Activated T-cell treated with anti-CD3 and anti-CD28 coated beads, Interleukin-2, amount 50 U/mL, for 1 hour (primary cell): ENCODE measurements at places on chromosomes 11 and 22.

DNA sequence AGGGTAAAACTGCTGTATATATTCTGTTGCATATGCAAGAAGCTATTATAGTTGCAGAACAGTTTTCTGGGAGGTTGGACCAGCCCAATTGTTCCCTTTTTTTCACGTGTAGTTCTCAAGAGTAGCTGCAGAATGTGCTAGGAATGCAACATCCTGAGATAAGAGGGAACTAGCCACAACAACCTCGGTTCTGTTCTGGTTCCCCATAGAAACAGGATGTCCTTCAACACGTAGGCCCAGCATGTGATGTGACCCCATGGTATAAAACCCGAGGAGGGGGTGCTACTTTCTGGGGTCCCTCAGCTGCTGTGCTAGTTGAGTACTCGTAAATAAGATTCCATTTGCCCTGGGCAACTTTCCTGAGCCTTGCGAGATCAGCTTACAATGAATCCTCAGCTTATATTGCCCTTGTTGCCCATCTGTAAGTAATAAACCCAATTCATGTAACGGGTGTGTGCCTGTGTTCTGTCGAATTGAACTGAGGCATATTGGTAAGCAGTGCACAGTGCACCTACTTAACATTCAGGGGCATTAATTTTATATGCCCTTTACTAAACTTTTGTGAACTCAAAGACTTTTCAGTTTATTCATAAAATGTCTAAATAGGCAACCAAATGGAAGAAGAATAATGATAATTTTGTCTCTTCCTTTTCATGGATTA, 23.0 kb upstream of the TRAF6 start:
- DNase-seq, result no peak

DNA sequence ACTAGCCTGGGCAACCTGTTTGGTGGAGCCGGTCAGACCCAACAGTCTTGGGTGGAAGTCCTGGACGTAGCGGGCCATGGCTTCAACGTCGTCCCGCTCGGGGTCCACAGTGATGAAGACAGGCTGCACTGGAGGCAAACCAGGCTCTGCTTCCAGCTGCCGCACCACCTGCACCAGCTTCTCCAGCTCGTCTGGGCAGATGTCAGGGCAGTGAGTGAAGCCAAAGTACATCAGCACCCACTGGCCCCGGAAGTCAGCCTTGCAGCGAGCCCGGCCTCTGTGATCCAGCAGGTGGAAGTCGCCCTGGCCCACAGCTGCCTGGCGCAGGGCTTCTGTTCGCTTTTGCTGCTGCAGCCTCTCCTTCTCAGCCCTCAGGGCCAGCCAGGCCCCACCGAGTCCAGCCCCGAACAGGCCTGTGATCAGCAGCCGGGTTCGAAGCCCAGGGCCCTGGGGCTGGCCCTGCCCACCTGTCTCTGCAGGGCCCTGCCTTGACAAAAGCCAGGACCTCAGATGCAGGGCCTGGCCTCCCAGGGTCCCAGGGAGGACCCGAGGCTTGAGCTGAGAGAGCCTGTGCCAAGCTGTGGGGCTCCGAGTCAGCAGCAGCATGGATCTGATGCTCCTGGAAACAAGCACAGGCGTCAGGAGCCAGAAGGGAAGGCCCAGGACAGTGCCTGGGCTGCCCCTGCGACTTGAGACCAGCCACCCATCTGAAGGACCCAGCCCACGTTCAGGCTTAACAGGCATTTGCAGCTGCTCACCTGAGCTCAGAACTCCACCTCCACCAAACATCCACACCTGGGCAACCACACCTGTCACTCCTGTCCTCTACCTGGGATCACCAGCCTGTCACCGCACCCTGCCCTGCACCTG, 1.4 kb downstream of the SCO2 start:
- DNase-seq, result no peak

DNA sequence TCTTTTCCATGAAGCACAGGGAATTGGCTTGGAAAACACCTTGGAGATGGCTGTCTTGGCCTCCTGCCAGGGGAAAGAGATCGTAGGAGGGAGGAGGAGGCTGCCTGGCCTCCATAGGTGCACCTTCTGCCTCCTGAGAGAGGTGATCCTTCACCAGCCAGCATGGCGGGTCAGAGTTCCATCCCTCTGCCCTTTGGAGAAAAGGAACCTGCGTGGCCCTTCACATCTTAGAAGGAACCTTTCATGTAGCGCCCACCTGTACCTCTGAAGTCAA, 58.2 kb upstream of the DRD2 start:
- DNase-seq, result no peak

- no peak for DNase-seq
These were observed 244.4 kb upstream of the SYN3 start for GRCh38 chr22:33302549-33302948.

- no peak for DNase-seq
These were observed 15.3 kb downstream of the KCNJ5 start for GRCh38 chr11:128906185-128907050.

DNA sequence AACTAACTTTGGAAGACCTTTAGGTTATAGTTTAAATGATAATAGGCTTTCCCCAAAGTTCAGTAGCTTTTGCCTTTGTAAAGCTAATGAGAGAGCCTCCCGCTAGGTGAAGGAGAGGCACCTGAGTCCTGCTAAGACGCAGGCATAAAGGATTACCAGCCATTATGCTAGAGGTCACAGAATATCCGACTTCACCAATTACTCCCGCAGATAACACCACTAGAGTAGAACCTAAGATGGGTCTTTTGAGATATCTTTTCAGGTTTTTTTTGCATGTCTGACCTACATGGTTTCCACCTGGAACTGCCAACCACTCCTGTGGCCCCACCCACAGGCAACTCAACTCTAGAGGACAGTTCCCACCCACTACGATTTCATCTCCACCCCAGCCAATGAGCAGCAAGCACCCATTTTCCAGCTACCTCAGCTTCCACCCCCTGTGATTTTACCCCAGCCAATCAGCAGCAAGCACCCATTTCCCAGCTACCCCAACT, 314.3 kb downstream of the BRD1 start:
- DNase-seq, result no peak

- DNase-seq, result no peak
These were observed 20.6 kb upstream of the EIF3M start for GRCh38 chr11:32562839-32563599.
